ENCODE measurements at places on chromosomes 1 and 21.

GRCh38 chr21:38354746-38355145 is 98.0 kb downstream of the KCNJ15 start:
- no peak for DNase-seq

DNA sequence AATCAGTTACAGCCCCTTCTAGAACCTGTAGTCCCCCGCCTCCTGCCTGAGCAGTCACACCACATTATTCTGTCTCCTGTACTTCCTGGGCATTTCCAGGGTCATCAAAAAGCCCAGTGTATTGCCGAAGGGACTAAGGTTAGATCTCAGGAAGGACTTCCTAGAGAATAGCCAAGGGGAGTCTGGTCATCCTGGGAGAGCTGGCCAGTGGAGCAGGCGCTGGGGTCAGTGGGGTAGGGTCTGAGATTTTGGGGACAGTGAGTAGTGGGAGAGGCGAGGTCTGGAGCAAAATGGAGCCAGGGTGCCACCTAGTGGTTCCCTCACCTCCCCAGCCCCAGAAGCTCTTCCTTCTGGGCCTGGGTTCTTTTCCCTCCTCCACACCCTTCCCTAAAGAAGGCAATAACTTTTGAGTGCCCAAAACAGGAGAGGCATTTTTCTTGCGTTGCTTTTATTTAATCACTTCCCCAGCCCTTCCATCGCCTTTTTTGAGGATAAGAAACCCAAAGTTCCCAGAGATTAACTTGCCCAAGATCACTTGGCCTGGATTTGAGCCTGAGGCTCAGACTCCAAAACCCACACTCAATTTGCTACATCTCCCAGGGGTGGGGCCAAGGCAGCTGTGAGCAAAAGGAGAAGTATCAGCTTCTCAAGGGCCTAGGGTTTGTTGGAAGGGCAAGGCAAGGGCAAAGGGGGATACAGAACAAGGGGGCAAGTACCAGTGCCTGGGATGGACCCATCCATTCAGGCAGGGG is 7.3 kb upstream of the PMVK start:
- DNase-seq, result no peak

GRCh38 chr1:37123276-37124115 is 89.2 kb upstream of the GRIK3 start:
- no peak for DNase-seq

DNA sequence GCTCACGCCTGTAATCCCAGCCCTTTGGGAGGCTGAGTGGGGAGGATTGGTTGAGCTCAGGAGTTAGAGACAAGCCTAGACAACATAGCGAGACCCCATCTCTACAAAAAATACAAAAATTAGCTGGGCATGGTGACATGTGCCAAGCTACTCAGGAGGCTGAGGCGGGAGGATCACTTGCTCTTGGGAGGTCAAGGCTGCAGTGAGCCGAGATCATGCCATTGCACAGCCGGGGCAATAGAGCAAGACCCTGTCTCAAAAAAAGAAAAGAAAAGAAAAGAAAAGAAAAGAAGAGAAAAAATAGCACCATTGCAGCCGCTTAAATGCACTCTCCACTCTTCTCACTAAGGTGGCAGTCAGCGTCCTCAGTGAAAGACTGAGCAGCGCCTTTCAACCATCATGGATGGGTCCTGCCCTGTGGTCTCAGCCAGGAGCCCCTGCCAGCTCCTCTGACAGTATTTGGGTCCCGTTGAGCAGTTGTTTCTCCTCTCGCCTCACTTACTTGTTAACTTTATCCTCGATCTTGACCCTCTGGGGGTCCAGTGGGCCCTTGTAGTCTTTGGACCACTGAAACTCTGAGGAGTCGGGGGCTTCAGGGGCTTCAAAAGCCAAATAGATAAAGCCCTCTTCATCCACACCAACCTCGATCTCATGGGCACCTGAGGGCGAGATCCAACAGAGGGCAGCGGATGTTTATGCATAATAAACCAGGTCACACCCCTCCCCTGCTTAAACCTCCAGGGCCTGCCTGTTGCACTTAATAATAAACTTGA is 36.9 kb downstream of the MYOM3 start:
- DNase-seq, result no peak

GRCh38 chr1:15559189-15559810 is 25.6 kb downstream of the AGMAT start:
- no peak for DNase-seq

DNA sequence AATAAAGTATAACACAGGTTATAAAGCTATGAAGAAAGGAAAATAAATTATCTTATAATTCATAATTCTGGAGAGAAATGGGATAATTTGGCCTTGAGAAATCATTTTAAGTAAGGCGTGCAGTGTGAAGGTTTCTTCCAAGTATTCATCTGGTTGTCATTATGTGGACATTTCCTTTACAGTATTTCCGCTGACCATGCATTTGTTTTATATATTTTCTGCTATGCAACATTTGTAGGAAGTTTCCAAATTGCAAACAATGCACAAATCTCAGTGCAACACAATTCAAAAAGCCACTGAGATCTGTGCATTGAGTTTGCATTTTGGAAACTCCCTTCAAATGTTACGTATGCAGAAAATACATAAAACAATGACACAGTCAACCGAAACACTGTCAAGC is 17.8 kb downstream of the ZNF670 start:
- DNase-seq, result no peak

DNA sequence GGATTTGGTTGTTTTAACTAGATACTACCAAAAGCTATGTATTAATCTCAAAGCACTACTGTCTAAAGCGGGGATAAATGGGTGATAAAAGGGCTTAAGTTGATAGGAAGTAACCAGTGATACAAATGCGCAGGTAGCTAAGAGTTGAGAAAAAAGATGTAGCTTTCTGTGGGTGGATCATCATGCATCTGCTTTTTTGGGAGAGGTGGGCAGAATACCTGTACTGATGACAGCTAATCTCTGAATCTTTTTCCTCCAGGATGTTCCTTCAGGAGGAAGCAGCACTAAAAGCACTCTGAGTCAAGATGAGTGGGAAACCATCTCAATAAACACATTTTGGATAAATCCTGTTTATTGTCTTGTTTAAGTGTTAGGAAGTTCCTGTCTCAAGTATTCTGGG is 1.2 kb downstream of the RPS27 start:
- no peak for DNase-seq

Measured in left renal pelvis (tissue), 4 donors.